HFFc6 (cell line): ENCODE measurements at places on chromosomes 7 and 10. TPM values are rescaled to one million over a fixed set of nuclear protein-coding genes. Genes with fewer than 3 reads are reported as not detected.

GRCh38 chr7:46206476-46207060, 285.5 kb upstream of the IGFBP3 start:
- DNase-seq, result no peak

DNA sequence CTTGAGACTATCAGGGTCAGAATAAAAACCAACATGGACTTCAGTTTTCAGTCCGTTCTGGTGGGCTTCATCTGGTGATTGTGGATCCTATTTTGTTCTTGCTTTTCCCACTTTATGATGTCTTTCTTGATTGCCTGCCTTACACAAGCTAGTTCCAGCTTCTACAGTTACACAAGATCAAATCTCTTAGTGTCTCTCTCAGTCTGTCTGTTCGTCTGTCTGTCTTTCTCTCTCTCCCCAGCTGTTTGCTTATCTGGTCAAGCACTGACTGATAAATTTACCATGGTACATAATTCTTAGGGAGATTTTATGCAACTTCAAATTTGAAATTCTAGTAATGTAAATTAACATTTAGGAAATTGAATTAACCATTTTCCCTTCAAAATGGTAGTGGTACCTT, 35.8 kb downstream of the TAX1BP1 start:
- no peak for DNase-seq

- DNase-seq, result peak; percentile 83
Observed at GRCh38 chr7:75842836-75843446, 29.3 kb upstream of the CCL24 start.

PLEKHS1 gene
- total RNA-seq, result not detected in 3 replicates

DNA sequence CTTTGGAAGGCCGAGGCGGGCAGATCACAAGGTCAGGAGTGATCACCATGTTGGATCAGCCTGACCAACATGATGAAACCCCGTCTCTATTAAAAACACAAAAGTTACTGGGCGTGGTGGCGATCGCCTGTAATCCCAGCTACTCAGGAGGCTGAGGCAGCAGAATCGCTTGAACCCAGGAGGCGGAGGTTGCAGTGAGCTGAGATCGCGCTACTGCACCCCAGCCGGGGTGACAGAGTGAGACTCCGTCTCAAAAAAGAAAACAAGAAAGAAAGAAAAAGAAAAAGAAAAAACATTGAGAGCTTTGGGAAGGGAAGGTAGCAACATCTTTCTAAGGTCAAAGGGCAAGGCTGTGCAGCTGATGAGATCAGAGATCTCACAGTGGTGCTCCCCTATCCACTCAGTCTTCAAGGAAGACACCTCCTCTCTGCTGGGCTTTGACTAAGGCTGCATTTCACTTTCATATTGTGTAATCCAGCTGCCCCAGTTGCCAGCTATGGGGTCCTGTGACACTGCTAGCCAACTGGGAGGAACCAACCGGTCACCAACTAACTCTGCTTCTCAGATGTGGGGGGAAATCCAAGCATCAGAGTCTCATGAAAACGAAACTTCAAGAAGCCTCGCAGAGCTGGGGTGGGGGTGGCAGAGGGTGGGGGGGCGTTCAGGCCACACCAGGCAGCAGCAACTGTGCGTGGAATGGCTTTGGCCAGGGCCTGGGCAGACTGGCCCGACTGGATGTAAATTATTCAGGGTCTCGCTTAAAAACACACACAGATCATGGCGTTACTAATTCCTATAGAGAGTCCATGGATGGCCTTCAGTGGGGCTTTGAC, 1.5 kb downstream of the IL15RA start:
- no peak for DNase-seq

SLC16A9 gene
- not detected in 3 replicates for total RNA-seq

OPN4 gene
- total RNA-seq, result not detected in 3 replicates

GRCh38 chr7:35694161-35694783, 663 bp downstream of the HERPUD2 start:
- DNase-seq, result no peak

GRCh38 chr7:152355474-152356057, 80.2 kb downstream of the KMT2C start:
- no peak for DNase-seq

DNA sequence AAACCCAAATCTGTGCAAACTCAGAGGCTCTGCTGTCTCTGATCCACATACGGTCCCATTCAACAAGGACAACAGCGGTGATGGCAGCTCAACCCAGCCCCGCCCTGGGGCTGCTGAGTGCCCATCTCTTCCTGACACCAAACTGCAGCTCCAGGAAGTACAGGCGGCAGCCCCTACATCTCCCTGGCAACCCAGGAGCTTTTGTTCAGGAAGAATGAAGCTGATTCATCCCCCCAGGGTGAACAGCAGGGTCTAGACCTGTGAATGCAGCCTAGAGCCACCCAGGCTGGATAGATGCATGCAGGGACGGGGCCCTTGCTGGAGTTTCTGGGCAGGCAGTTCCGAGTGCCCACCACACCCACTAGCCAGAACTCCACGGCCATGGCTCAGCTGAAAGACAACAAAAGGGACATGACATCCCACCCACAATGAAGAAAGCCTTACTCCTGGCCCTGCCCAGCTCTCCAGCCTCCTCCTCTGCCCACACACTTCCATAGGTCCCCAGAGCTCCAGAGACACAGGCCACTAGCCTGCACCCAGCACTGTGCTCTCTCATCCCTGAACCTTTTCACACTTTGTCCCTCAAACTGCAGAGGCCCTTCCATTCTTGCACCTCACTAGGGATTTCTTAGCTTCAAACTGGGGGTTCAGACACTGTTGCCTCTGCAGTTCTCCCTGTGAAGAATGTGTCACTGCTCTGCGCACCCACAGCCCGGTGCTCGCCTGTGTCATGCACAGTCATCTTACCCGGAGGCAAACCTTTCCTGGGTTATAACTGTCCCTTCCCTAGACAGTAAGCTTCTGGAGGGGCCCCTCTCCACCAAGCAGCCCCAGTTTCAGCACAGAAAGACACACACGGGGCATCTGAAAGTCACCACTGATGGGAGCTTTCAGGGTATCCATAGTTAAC, 99.1 kb downstream of the GRID1 start:
- no peak for DNase-seq

DNA sequence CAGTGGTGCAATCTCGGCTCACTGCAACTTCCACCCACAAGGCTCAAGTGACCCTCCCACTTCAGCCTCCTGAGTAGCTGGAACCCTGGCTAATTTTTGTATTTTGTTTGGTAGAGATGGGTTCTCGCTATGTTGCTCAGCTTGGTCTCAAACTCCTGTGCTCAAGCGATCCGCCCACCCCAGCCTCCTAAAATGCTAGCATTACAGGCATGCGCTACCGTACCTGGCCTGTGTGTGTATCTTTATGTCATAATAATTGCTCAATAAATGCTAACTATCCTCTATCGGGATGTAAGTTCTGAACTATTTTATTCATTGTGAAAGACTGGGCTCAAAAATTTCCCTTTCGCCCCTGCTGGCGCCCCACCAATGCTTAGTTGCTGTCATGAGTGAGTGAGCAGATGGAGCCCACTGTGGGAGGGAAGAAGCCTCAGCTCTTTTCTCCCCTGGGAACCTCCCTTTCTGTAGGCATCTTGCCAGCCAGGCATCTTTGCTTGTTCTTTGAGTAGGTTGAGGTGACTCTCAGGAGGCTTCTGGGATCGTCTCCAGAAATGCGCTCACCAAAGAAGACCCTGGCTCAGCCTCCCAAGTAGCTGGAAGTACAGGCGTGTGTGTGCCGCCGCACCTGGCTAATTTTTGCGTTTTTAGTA, 38.3 kb downstream of the CAMK1D start:
- no peak for DNase-seq

FBXL15 gene
- 11.4 to 14.3 TPM (median 12.5 TPM) in 3 replicates for total RNA-seq

- DNase-seq, result no peak
Observed at GRCh38 chr10:34206935-34207268, 608.2 kb downstream of the PARD3 start.

- no peak for DNase-seq
Observed at GRCh38 chr10:72746426-72747363, 54.8 kb downstream of the MCU start.

MMD2 gene
- total RNA-seq, result not detected in 3 replicates

DNA sequence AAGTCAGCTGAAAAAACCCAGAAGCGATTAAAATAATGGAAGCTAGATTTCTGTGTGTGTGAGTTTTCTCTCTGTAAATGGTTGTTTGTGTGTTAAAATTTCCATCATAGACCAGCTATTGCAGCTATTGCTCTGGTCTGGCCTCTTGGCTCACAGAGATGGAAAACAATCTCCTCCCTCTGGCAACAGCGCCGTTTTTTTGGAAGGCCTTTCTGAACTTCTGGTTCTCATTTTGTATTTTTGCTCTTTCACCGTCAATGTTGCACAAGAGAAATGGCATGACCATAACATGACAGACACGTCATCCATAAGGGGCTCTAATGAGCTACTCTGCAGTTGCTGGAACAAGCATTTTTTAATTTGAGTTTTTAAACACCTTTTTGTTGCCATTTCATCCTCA, 91.0 kb downstream of the CUBN start:
- DNase-seq, result no peak

- peak; percentile 11 for DNase-seq
Observed at GRCh38 chr10:5951167-5951711, 26.1 kb downstream of the IL15RA start.

DNA sequence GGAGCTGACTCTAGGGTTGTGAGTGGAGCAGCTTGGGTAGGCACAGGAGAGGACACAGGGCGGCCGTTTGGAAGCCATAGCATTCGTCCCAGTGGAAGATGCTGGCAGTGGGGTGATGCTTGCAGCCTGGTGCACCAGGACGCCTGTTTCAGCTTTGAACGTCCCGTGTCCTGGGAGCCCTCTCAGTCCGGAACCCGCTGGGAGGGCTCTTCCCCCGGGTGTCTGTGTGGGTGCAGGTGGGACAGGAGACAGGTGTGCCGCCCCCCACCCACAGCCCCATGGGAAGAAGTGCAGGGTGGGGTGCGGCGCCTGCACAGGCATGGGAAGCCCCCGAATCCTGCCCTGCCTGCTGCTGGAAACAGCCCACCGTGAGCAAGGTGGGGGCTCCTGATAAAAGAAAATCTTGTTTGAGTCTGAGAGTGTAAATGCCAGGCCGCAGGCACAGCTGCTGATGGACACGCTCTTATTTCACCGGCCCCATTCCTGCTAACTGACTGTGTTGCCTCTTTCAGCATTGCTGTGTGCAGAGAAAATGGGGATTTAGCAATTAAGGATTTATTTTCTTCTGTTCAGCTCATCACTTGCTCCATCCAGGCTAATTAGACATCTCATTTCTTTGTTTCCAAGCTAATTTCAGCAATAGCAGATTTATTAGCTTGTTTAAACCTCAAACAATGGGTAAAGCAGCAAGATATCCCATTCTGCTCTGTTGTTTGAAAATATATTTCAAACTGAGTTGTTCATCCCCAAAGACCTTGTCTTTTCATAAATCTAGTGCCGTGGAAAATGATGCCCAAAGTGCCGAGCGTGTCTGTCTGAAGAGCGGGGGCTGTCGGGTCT, 54.9 kb upstream of the DPYSL4 start:
- no peak for DNase-seq

CACUL1 gene
- total RNA-seq, result 29.4 to 33.6 TPM (median 32.8 TPM) in 3 replicates

- peak; percentile 73 for DNase-seq
Observed at GRCh38 chr10:124211921-124212320, 118.5 kb upstream of the CHST15 start.

DNA sequence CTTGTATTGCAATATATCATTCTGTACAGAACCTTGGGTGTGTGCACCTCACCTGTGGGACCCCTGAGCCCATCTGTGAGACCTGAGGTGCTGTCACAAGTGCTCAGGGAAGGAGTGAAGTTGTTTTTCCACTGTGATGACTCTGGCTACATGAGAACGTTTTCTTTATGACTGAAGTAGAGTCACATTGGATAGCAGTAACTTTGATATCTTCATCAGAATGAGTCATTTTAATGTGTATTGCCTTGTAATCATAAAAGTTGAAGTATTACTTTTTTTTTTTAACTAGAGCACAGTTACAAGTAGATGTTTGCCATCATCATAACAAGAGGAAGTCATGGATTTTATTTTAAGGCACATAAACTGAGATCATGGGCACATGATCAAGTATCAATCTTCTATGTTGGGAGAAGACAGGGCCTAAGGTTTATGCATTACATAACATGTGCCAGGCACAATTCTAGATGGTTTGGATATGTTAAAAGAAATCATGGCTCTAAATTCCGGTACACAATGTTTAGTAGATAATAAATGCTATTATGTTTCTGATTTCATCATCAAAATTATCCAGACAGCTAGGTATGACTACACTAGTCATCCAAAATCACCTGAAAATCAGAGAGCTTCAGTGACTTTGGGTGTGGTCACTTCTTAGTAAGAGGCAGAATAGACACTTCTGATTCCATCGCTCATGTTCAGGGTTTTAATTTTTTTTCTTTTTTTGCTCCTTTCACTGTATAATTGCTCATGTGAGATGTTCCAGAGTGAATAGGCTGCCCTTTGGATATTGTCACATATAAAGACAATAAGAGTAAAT, 82.7 kb upstream of the KLF6 start:
- DNase-seq, result no peak

IFIT1B gene
- total RNA-seq, result not detected in 3 replicates

- peak; percentile 30 for DNase-seq
Observed at GRCh38 chr10:78973901-78974616, 94.7 kb upstream of the ZMIZ1 start.

- DNase-seq, result no peak
Observed at GRCh38 chr10:119026301-119027110, 3.0 kb upstream of the NANOS1 start.

DNA sequence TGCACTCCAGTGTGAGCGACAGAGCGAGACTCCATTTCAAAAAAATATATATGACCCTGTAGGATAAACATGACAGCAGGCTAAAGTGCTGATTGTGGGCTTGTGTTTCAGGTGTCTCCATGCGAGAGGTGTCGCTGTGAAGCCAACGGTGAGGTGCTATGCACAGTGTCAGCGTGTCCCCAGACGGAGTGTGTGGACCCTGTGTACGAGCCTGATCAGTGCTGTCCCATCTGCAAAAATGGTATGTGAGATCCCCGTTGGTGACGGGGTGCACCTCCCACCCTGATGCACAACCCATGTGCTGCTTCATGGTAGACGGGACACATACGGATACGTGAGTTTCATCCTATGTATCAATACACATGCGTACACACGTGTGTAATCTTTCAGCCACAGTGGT, 29.2 kb downstream of the VWC2 start:
- no peak for DNase-seq
